ENCODE measurements at places on chromosomes 7 and 10.

GRCh38 chr10:88113232-88113631 is 249.8 kb downstream of the PTEN start:
- no peak for DNase-seq

DNA sequence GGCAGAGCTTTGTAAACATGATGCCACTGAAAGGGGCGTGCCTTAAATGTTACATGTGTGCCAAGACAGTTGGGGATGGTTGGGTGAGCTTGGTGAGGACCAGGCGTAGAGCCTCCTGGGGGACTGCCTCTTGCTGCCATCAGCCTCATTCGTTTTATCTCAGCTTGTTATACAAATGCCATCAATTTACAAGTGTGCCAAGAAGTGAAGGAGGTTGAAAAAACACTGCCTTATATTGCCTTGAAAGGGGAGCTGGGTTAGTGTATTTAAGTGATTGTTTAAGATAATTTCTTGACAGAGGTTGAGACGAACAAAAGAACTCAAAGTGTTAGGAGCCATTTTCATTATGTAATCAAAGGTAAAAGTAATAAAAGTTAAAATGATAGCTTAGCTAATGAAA is 354.7 kb downstream of the PHTF2 start:
- no peak for DNase-seq

DNA sequence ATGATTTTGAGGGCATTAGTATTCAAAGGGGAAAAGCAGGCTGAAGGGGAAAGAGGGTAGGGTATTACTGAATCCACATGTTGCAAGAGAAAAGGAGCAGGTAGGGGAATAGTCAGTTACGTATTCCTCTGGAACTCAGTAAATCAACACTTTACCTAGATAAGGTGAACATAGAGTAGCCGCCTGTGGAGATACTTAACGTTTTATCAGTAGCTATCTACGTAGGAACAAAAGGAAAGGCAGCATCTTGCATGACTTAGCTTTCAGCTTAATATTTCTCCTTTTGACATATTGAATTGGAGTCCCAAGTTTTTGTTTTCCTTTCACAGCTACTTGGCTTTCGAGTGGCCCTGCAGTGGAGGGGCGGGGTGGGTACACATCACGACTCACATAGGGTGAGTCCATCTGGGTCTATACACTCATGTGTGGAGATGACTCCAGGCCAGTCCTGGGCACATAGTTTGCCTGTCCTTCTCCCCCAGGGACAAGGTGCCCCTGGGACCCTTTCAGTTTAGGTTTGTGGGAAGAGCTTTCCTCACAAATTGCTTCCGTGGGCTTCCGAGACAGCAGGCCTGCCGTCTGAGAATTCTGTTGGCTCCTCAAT is 48.1 kb downstream of the CCNY start:
- no peak for DNase-seq

GRCh38 chr10:64535131-64535867 is 1014.1 kb downstream of the REEP3 start:
- DNase-seq = no peak

GRCh38 chr7:132680590-132680989 is 104.3 kb upstream of the PLXNA4 start:
- DNase-seq = no peak

DNA sequence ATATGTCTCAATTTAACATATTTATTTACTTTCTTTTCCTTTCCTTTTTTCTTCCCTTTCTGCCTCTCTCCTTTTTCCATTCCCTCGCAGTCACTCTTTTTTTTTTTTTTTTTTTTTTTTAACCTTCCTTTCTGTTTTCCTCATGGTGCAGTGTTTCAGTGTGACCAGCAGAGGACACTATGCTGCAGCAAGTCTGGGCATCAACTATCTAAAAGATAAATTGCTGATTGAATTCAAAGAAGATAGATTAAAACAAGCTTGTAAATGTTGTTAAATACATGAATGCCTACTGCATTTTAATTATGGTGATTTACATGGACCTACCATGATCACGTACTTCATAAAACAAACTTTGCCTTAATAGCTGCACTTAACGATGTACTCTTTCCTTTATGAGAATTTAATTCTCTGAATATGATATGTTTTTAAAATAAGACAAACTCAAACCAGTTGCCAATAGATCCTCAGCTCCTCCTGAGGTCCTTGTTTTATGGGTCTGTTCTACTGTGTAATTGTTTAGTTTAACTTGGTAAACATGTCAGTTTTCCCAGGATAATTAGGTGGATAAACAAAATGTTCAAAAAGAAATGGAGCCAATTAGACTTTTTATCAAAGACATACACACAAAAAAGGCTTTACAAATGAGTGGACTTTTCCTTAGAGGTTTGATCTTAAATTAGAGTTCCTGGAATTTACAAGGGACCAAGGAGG is 101.0 kb upstream of the AGR3 start:
- DNase-seq = peak; percentile 4

DNA sequence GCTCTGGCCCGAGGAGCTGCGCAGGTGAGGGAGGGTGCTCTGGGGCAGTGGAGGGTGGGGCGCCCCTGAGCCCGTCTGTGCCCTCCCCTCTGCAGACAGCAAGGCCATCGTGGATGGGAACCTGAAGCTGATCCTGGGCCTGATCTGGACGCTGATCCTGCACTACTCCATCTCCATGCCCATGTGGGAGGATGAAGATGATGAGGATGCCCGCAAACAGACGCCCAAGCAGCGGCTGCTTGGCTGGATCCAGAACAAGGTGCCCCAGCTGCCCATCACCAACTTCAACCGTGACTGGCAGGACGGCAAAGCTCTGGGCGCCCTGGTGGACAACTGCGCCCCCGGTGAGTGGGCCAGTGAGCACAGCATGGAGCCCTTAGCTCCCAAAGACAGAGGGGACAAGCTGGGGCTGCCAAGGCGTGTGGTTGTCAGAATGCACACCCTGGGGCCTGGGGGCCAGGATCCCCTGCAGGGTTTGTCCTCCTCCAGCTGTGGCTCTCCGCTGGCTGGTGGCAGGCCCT is 5.1 kb downstream of the FLNC start:
- no peak for DNase-seq

GRCh38 chr10:3054851-3055199 is 12.5 kb upstream of the PFKP start:
- DNase-seq = no peak

- no peak for DNase-seq
Observed at GRCh38 chr7:74612015-74612829, 45.3 kb upstream of the GTF2I start.

GRCh38 chr10:62818426-62819011 is 2.4 kb upstream of the EGR2 start:
- peak; percentile 56 for DNase-seq

- no peak for DNase-seq
Observed at GRCh38 chr7:25846722-25847121, 305.3 kb upstream of the NFE2L3 start.

- DNase-seq = no peak
Observed at GRCh38 chr10:10516346-10517130, 501.1 kb upstream of the CELF2 start.

- no peak for DNase-seq
Observed at GRCh38 chr7:139471740-139472353, 11.6 kb downstream of the KLRG2 start.

- DNase-seq = no peak
Observed at GRCh38 chr10:82883603-82884002, 1008.6 kb downstream of the NRG3 start.

- no peak for DNase-seq
Observed at GRCh38 chr10:131842351-131843088, 58.3 kb upstream of the PPP2R2D start.

GRCh38 chr7:87712571-87712970 is 84.4 kb downstream of the RUNDC3B start:
- peak; percentile 23 for DNase-seq

- no peak for DNase-seq
Observed at GRCh38 chr10:2834214-2834613, 233.1 kb upstream of the PFKP start.

- DNase-seq = no peak
Observed at GRCh38 chr7:122884186-122884585, 2.1 kb downstream of the CADPS2 start.

- DNase-seq = no peak
Observed at GRCh38 chr10:62584731-62585130, 210.6 kb downstream of the ZNF365 start.

GRCh38 chr7:25562673-25563182 is 334.4 kb upstream of the NPVF start:
- no peak for DNase-seq

DNA sequence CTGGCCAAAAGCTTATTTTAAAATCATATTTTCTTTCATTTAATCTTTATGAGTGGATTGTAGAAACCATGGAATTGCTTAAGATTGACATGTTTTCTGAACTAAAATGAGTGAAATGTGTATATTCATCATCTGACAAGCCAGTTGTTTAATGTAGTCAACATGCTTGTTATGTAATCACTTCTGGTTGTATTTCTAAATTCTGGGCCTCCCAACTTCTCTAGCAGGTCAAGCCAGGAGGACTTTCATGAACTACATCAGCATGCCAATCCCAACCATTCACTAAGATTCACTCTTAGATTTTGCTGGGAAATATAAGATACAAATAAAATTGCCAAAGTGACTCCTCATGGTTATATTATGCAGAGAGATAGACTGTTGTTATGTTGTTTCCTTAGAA is 21.1 kb upstream of the MAP3K8 start:
- DNase-seq = no peak

DNA sequence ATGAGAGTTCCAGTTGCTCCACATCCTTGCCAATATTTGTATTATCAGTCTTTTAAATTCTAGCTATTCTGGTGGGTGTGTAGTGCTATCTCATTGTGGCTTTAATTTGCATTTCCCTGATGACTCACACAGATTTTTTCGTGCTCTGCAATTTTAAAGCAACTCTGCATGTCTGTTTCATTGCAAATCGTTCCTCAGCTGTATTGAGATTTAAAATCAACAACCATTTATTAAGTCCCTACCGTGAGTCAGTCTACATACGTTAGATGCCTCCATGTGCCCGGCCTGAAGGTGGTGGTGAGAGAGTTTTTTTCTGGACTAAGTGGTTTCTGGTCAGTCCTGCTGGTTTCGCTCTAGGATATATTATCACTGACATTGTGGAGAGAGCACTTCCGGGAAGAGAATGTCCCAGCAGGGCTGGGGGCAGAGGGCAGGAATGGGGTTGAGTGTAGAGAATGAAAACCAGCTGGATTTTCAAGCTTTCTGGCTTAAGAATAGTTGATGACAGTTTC is 8.4 kb upstream of the HYCC1 start:
- no peak for DNase-seq

- peak; percentile 15 for DNase-seq
Observed at GRCh38 chr10:24344279-24344678, 135.3 kb downstream of the KIAA1217 start.

DNA sequence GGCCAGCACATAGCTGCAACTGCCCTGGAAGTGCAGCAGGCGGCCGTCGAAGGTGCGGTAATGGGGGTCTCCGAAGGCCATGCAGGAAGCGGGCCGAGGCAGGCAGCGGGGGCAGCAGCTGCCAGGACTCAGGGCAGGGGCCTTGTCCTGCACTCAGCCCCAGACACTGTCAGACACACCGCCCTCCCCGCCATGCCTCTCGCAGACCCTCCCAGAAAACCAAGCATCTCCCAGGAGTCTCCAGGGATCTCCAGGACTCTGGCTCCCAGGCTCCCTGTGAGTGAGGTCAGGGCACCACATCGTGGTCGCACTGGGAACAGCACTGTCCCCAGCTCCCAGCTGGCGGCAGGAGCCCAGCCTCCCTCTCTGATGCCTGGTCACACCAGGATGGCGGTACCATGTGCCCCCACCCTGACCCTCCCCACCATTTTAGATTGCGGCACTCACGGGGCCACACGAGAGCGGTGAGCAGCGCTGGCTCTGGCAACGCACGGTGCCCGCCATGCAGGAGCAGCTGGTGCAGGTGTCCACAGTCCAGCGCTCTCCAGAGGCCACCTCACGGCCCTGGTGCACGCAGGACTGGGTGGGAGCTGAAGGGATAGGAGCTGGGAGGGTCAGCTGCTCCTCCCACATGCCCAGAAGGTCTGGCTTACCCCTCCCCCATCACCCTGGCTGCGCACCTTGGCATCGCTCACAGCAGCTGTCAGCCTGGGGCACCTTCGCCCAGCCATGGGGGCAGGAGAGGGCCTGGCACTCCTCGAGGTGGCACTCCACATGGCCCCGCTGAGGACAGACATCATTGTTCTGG is 17.5 kb downstream of the ATP6V1F start:
- DNase-seq = no peak

DNA sequence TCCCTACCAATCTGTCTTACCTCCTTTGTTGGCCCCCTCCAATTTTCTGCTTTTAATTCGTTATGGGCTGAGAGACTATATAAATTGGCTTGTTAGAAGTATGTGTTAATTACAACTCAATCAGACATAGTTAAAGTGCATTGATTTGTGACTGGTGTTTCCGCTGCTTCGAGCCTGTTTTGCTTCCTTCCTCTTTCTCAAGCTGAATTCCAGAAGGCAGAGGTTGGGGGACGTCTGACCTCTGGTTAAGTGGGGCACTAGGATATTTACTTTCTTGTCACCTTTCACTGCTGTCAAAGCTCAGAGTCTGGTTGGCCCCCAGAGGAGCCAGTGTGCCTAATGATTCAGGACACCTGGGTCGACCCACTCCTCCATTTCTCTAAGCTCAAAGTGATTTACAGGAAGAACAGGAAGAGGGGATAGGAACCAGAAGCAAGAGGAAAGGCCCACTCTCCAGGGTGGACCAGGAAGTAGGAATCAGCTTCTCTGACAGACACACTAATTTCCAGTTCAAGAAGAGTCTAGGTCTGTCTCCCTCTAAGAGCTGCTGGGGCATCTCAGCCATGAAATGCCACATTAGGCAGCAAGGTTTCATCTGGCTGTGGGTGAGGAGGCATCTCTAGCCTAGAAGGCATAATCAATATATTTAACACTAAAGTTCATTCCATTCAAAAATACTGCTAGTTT is 397.2 kb upstream of the NPVF start:
- DNase-seq = peak; percentile 79

- no peak for DNase-seq
Observed at GRCh38 chr10:71268247-71268691, 50.8 kb upstream of the SLC29A3 start.

All from hematopoietic multipotent progenitor cell (in vitro differentiated cells).